ENCODE measurements at places on chromosomes 16 and 17.
A peak's percentile ranks its signal among the peaks of the same experiment; 100 is the strongest.

DNA sequence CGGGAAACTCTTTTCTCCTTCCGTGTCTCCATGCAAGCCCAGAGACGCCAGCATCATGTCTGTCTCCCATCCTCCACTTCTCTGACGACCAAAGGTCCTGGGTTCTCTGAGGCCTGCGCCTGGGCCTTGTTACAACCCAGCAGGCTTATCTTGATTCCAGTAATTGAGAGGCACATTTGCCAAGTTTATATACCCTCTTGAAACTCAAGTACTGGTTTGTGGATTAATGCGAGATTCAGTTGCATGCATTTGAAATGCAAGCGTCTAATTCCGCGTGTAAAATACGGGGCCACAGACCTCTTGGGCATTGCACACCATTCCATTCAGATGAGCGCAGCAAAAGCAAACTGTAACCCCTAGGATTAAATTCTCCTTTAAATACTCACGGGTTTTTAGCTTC lies 28.7 kb upstream of the CRISPLD2 start:
- no peak for DNase-seq

DNA sequence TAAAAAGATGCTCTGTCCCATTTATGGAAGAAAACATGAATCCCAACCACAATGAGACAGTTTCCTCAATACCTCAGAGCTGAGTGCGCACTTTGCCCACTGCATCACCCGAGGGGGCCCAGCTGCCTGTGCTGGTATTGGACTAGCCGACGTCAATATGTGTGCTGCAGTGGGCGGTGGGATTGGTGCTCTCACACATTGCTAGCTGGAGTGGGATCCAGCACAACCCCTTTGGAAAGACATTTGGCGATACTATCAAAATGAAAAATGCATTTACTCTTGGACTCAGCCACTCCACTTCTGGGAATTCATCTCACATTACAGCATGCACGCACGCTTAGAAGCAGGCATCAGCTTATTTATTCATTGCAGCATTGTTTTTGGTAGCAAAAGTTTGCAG lies 289.2 kb upstream of the FOXF1 start:
- DNase-seq, result no peak

- no peak for DNase-seq
These were observed 20.6 kb downstream of the SP2 start for GRCh38 chr17:47916489-47917208.

- DNase-seq, result peak; percentile 65
These were observed 59.8 kb downstream of the NEUROD2 start for GRCh38 chr17:39547713-39548478.

GRCh38 chr17:75155191-75155601 lies 884 bp upstream of the JPT1 start:
- no peak for DNase-seq

DNA sequence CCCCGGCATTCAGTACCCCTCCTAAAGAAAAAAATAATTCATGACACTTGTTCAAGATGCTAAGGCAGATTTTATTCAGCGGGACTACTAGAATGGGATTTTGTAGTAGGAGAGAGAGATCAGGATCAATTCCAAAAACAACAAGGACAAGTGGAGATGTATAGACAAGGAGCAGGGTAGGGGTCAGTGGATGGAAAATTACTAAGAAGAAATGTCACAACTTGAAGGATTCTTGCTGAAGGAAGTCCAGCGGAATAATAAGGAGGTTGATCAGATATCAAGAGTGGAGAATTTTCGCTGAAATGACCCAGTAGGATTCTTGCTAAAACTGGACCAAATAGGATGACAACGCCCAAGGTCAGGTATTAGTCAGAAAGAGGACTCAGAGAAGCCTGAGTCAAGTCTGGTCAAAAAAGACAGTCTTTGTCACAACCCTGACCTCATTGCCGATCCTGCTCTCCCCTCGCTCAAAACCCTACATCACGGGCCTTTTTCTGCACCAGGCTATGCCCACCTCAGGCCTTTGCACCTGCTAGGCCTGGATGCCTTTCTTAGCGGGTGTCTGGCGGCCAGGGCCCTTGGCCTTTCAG lies 36.9 kb downstream of the MMD start:
- no peak for DNase-seq

DNA sequence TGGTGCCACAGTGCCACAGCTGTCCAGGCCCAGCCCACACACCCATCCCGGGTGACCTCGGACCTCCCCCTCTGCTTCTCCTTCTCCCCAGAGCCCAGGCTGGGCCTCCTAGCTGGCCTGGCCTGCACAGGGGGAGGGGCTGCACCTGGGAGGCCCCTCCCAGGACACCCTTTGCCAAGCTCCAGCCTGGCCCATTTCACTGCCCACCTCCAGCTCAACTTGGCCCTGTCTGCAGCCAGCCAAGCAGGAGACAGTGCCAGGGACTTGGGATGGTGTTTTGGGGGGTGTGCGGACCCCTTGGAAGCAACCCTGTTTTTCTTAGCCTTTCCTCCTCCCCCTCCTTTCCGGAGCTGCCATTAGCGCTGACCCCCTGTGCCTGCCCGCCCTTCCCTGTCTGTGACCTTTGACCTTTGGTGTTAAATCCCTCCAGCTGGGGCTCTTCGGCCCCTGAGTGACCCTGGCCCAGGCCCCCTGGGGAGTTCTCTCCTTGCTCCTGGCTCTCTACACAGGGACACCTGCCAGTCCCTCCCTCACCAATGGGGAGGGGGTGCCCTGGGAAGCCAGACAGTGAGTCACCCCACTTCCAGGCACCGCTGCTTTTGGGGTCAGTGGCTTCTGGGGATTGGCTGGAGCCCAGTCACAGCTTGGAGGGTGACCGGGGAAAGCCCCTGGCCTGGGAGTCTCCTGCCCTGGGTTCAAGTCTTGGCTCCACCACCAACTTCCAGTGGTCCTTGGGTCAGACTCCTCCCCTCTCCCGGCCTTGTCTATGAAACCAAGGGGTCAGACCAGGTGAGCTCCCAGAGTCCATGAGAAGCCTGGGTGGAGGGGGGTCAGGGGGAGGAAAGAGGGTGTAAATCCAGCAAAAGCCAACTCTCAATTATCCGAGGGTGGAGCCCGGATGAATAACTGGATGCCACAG lies 1.9 kb downstream of the GLIS2 start:
- no peak for DNase-seq

- DNase-seq, result no peak
These were observed 5.0 kb downstream of the CARHSP1 start for GRCh38 chr16:8863594-8864424.

DNA sequence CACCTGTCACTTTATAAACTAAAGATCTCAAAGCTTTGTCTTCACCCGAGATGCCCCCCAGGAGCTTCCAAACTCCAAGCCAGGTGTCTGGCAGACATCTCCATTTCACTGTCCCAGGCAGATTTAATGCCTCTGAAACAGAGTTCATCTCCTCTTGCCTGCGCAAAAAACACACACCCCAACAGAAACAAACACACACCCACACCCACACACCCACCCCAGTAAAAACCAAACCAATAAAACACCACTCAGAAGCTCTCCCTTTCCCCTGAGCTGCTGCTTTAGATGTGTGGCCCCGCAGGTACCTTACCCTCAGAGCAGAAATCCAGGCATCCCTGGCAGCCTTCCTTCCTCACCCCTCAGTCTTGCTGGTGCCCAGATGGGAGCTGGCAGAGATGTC lies 14.4 kb downstream of the SEC14L1 start:
- no peak for DNase-seq

DNA sequence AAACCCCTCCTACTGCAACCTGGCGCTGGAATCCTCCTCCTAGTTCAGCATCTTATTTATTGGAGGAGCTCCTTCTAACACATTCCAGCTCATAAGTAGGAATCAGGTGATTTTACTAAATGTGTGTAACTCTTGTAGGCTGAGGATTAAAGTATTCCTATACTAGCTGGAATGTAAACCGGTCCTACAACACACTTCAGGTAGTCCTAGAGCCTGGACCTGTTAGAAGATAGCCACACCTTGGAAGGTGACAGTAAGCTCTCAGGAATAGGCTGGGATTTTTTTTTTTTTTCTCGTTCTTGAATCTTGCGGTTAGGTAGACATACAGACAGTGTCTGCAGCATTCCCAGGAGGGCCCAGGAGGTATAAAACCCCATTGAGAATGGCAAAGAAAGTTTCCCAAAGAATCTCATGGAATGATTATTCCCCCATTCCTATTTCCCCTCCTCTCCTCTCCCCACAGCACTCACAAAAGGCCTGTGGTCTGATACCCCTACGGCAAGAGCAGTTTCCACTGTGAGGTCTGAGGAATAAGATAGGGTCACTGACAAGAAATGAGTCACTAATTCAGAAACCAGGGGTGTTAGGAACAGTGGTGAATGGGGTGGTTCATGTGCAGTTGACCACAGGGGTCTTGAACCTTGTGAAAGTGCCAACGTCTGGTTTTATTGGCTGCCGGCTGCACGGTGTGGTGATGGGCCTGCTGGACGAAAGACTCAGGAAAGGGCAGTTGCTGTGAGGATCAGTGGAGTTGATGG lies 267.1 kb downstream of the UTP18 start:
- no peak for DNase-seq

- DNase-seq, result no peak
These were observed 12.4 kb downstream of the NUP93 start for GRCh38 chr16:56742030-56742984.

DNA sequence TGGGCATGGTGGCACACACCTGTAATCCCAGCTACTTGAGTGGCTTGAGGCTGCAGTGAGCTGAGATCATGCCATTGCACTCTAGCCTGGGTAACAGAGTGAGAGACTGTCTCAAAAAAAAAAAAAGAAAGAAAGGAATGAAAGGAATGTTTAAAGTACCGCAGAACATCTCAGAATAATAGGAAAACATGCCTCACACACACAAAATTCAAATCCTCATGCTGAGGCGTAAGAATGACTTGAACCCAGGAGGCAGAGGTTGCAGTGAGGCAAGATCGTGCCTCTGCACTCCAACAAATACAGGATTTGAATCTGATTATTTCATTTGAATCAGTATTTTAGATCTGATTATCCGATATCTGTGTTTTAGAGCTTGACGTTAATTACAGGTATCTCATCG lies 21.3 kb upstream of the GAA start:
- no peak for DNase-seq

GRCh38 chr16:30728899-30729672 lies 19.1 kb upstream of the PHKG2 start:
- no peak for DNase-seq

GRCh38 chr16:4032768-4033167 lies 83.5 kb downstream of the ADCY9 start:
- DNase-seq, result no peak

GRCh38 chr16:17544785-17545184 lies 74.0 kb upstream of the XYLT1 start:
- no peak for DNase-seq

- DNase-seq, result no peak
These were observed 119.5 kb downstream of the MSI2 start for GRCh38 chr17:57375770-57376225.

DNA sequence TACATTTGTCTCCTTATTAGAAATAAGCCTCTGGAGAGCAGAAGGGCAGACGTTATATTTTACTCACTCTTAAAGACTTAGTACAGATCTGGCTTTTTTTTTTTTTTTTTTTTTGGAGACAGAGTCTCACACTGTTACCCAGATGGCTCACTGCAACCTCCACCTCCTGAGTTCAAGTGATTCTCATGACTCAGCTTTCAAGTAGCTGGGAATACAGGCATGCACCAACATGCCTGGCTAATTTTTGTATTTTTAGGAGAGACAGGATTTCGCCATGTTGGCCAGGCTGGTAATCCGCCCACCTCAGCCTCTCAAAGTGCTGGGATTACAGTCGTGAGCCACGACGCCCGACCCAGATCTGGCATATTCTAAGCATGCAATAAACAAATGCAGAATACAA lies 36.4 kb upstream of the TMEM97 start:
- DNase-seq, result no peak

DNA sequence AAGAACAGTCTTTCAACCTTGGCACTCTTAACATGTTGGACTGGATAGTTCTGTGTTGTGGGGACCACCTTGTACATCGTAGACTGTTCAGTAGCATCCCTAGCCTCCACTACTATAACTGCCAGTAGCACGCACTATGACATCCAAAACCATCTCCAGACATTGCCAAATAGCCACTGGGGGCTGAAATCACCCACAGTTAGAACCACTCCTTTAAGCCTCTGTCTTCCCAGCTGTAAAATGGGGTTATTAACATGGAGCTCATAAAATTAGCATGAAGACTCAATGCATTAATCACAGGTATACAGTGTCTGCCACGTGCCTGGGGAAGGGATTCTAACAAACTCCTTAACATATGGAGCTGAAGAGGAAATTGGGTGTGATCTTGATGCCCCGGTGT lies 49.7 kb downstream of the LYRM1 start:
- DNase-seq, result no peak

- no peak for DNase-seq
These were observed 165.1 kb upstream of the CDC42EP4 start for GRCh38 chr17:73476890-73477350.

- no peak for DNase-seq
These were observed 93.3 kb upstream of the TNRC6C start for GRCh38 chr17:77865112-77865611.

GRCh38 chr17:74353446-74354060 lies 8.1 kb downstream of the BTBD17 start:
- no peak for DNase-seq

GRCh38 chr16:28839899-28840298 lies 6.2 kb downstream of the TUFM start:
- DNase-seq, result no peak

- DNase-seq, result no peak
These were observed 4.0 kb downstream of the ZFHX3 start for GRCh38 chr16:73043828-73044467.

Data from activated CD4-positive, alpha-beta T cell treated with anti-CD3 and anti-CD28 coated beads for 1 hour (primary cell).